ENCODE measurements at places on chromosomes 11 and 22.

DNA sequence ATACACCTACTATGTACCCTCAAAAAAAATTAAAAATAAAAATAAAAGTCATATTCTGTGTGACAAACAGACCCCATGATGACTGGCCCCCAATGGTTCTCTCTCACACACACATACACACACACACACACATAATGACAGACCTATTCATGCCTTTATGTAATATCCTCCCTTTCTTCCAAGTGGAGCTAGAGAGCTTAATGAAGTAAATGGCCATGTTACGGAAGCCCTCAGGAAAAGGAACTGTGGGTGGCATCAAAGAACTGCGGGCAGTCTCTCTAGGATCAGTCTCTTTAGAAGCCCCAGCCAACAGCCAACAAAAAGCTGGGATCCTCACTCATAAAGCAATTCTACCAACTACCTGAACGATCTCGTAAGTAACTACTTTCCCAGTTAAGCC lies 125.5 kb downstream of the SIK3 start:
- peak; percentile 21 for DNase-seq

- no peak for DNase-seq
Measured at GRCh38 chr22:26576026-26576680, 13.8 kb downstream of the TPST2 start.

DNA sequence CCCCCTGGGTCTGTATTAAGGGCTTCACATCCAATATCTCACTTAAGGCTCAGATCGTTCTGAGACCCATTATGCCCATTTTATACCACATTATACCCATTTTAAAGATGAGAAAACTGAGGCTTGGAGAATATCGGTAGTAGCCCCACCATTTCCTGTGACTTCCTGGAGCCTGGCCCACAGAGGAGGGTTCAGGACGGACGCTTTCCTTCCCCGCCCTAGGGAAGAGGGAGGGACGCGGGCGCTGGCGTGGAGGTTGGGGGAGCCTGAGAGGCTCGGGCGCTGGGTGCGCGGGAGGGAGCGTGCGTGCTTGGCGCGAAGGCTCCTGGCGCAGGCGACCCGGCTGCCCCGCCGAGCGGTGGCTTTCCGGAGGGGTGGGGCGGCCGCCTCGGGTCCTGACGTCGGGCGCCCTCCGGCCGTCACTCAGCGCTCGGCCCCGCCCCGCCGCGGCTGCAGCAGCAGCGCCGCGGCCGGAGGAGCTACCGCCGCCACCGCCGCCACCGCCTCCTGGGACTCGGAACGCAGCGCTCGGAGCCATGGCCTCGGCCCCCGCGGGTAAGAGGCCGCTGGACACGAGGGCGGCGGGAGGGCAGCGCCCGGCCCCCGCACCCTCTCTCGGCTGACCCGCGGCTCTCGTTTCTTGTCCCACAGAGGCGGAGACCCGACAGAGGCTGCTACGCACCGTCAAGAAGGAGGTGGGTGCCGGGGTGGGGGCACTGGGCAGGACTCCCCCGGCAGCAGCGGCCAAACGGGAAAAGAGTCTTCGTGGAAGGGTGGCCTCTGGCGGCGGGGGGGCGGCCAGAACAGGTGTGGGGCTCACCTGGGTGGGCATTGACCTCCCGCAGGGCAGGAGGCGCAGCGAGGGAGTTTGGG lies at the start of gene SGSM1:
SGSM1 (plus strand) TSS at position 422 of the 873 bp plus-strand sequence; CDS start at position 537, 115 bp downstream.
- DNase-seq, result peak; percentile 86

GRCh38 chr11:74354036-74354435 lies 42.6 kb upstream of the P4HA3 start:
- no peak for DNase-seq

GRCh38 chr11:12831471-12832202 lies 157.4 kb downstream of the TEAD1 start:
- peak; percentile 58 for DNase-seq

DNA sequence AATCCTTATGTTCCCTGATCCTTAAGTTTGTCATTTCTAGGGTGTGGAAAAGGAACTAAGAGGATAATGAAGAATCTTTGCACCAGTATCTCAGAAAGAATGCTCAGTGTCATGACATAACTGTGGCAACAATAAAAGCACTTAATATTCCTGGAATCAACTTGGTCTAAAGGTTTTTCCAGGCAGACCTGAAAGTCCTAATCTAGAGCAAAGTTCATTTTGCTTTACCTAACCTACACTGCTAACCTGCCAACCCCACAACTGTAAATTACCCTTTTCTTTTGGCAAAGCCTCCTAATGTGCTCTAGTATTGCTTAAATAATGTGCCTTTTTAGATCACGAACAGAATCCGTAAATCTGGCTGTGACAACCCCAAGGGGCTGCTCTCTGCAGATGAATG lies 82.5 kb downstream of the AMBRA1 start:
- DNase-seq, result no peak

GRCh38 chr11:57277845-57278720 lies 41.0 kb upstream of the APLNR start:
- peak; percentile 64 for DNase-seq

- no peak for DNase-seq
Measured at GRCh38 chr22:33600595-33600994, 319.7 kb downstream of the LARGE1 start.

- DNase-seq, result peak; percentile 80
Measured at GRCh38 chr11:115939104-115939730, 435.0 kb upstream of the CADM1 start.

GRCh38 chr11:45374130-45374529 lies 88.0 kb upstream of the SYT13 start:
- no peak for DNase-seq

DNA sequence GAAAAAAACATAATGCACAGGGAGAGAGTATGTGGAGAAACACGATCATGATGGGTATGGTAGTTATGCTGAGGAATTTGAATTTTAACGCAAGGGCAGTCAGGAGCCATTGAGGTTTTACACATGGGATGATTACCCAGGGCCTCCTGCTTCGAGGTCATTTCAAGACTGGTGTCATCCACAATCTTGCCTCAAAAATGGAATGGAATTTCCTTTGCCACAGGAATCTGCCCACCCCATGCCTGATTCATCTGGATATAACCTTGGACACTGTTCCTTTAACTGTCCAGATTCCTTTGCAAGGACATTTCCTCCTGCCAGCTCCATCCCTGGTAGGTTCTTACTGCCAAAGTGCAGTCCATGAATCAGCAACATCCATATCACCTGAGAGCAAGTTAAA lies 655.9 kb upstream of the TENM4 start:
- DNase-seq, result no peak

DNA sequence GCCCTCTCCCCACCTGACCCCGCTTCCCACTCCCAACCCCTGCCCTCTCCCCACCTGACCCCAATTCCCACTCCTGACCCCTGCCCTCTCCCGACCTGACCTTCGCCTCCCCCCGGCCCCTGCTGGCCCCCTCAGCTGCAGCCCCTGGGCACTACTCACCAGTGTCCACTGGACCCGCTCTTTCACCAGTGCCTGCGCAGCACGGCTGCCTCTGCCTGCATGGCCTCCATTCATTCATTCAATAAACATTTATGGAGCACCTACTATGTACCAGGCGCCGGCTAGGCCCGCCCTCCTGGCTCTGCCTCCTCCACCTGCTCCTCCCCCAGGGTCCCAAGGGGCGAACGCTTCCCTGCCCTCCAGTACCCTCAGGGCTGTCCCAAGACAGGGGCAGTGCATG lies 42.6 kb downstream of the ELFN2 start:
- no peak for DNase-seq

DNA sequence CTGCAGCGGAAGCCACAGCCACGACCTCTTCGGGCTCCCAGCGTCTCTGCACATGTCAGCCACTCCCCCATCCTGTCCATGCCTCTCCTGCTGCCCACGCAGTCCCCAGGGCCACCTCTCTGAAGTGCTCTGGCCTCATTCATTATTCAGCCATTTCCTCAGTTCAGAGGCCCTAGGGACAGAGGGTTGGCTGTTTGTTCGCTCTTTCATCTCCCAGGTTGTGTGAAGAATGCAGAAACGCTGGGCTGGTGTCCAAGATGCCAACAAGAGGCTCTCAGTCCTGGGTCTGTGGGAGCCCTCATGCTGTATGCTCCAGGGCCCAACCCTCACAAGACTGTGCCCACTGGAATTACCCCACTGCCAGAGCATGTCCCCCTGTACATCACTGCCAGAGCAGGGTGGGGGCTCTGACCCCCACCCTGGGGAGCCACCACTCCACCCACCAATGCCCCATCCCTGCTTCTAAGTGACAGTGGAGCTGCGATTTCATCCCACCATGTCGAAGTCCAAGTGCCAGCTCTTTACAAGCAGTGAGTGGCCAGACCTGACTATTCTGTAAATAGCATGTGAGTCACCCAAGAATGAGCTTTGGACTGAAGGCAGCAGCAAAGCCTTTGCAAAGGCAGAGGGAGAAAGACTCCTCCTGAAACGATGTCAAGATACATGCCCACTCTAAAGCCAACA lies 209.6 kb downstream of the BUD13 start:
- peak; percentile 85 for DNase-seq

- DNase-seq, result no peak
Measured at GRCh38 chr11:116478205-116478604, 294.6 kb downstream of the BUD13 start.

DNA sequence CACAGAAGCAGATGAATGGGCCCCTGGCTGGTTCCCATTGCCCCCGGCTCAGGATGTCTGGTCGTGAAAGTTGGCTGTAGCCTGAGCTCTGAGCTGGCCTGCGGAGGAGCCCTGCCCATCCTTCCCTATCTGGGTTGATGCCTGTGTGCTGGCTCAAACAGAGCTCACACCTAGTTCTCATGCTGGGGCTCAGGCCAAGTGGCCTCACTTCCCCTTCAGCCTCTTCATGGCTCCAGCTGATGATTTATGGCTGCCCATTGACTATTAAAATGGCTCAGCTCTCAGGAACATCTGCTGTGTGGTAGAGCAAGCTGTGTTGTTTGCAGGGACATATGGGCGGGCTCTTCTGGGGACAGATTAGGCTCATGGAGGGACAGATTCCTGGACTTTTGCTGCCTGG lies 64.7 kb downstream of the ADAMTS15 start:
- DNase-seq, result no peak

GRCh38 chr11:9859554-9860305 lies 195.9 kb downstream of the SWAP70 start:
- no peak for DNase-seq

- DNase-seq, result no peak
Measured at GRCh38 chr11:102981324-102981910, 25.9 kb upstream of the MMP13 start.

DNA sequence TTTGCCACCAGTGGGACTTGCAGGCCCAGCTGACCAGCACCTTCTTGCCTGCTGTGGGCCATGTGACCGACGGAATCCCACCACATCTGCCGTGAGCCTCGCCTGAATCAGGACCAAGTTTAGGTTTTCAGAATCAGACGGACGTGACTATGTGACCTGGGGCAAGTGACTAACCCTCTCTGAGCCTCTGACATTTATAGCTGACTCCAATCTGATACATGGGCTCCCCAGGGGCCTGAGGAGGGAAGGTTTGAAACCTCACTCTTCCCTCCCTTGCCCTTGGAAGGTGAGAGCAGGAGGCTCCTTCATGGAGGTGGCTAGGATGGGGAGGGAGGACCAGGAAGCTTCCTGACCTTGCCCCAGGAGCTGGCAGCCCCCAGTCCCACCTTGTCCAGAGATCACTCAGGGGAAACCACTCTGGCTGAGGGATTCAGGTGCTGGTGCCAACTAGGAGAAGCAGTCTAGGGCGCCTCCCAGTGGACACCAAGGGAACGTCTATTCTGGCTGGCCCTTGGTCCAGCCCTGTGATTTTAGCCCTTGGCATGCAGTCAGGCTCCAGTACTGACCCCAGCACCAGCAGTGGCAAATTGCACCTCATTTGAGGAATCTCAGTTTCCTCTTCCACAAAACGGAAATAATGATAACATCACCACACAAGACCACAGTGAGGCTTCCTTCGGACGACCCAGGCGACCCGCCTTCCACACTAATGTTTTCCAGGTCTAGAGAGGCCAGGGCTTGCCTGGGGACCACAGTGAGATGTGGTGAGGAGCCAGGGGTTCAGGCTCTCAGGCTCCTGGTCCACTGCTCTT lies 47.2 kb upstream of the SYT7 start:
- peak; percentile 87 for DNase-seq

- peak; percentile 94 for DNase-seq
Measured at GRCh38 chr11:66408488-66409214, 12.2 kb upstream of the NPAS4 start.

GRCh38 chr11:117232911-117233409 lies 489 bp downstream of the RNF214 start:
- DNase-seq, result peak; percentile 37

DNA sequence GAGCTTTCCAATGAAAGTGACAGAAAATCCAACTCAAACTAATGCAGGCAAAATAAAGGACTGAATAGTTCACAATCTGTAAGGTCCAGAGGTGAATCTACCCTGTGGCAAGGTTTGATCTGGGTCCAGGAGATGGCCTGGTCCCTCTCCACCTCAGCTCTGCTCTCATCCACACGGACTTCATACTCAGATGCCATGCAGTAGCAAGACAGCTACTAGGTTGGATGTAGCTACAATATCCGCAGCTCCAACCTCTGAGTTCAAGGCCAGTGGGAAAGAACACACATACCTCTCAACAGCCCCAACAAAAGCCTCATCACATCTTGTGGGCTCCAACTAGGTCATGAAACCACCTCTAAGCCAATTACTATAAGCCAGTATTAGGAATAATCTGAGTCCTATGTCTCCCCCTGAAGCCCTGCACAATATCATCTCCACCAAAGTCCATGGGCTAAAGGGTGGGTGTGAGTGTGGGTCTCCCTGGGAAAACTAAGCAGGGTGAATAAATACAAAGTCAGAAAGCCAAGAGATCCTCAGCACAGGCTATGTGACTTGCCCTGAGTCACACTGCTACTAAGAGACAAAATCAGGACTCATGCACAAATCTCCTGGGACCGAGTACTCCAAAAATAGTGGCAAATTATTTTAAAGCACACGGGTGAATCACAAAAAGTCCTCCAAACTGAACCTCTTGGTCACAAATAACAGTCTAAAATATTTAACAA lies 78.8 kb downstream of the LARGE1 start:
- DNase-seq, result no peak

GRCh38 chr11:116986521-116987105 lies 111.6 kb downstream of the SIK3 start:
- DNase-seq, result no peak

DNA sequence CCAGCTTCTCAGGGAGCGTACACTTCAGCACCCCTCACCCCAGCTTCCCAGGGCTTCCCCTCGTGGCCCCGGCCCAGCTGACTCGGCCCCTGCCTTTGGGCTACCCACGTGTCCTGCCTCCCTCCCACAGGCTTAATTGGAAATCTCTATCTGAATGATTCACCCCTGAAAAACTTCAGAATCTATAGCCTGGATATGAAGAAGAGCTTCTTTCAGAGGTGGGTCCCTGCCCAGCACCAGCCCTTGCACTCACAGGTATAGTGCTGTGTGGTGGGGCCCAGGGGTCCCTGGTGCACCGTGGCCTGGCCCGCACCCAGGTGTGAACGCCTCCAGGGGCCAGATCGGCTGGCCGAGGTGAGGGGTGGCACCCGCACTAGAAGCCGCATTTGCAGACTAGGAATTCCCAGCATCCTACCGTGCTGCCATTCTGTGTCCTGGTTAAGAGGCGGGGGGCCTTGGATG lies 38.4 kb downstream of the B3GAT1 start:
- no peak for DNase-seq

- no peak for DNase-seq
Measured at GRCh38 chr22:30891443-30891755, 77.2 kb downstream of the MORC2 start.

GRCh38 chr22:22030493-22031182 lies 48.1 kb upstream of the TOP3B start:
- peak; percentile 42 for DNase-seq

All from DMS53 (cell line).